Stimulated activated CD4-positive, alpha-beta T cell treated with anti-CD3 and anti-CD28 coated beads, Interleukin-15, amount 100 ng/mL, for 1 hour (primary cell): ENCODE measurements at places on chromosomes 7 and 10.

GRCh38 chr7:2936891-2937580 is 92.9 kb upstream of the GNA12 start:
- DNase-seq = no peak

DNA sequence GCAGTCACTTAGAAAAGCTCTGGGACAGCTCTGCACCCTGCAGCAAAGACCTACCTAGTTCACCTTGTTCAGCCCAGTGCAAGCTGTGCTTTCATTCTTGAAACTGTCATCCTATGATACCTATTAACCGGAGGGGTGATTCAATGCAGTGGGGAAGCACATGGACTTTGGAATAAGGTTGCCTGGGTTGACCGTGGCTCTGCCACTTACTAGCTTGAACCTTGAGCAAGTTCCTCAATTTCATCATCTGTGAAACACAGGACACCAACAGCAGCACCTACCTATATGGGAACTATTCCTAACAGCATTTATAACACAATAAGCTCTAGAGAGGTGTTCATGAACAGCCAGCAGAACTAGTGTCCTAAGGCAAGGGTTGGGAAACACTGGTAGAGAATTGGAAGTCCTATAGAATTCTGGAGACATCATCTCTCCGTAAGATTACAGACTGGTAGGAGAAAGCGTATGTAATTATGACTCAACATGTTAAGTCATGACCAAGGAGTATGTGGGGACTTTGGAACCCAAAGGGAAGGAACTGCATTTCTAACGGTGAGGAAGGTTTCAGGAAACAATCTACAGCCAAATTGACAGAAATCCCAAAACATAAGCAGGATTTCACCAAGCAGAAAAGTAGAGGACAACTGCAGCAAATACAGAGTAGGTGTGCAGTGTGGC is 270.0 kb downstream of the USP6NL start:
- no peak for DNase-seq

DNA sequence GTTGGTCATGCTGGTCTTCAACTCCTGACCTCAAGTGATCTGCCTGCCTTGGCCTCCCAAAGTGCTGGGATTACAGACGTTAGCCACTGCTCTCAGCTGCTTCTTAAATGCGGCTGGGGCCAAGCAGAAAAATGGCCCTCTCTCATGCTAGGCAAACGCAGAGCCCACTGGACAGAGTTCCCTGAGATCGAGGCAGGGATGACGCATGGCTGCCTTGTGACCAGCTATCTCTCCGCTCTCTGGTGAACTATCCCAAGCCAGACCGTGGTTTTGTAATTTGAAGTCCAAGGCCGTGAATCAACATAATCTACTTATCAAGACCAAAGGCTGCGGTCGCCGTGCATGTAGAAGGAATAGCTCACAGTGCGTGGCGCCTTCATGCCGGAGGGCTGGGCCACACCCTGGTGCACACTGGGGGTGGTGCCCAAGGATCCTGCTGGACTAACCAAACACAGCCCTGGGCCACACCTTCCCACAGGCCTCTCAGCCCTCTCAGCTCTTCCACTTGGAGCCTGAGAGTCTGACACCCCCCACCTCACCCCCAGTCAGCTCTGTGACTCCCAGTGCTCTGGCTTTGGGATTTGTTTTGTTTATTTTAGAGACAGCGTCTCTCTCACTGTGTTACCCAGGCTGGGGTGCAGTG is 88.1 kb upstream of the CUX1 start:
- no peak for DNase-seq

DNA sequence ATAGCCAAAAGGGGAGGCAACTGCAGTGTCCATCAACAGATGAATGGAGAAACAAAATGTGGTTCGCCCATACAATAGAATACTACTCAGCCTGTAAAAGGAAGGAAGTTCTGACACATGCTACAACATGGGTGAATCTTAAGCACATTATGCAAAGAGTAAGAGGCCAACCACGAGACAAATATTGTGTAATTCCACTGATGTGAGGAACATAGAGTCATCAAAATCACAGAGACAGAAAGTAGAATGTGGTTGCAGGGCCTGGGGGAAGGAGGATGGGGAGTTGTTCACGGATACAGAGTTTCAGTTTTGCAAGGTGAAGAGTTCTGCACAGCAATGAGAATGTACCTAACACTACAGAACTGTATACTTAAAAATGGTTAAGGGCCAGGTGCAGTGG is 13.7 kb upstream of the C10orf71 start:
- no peak for DNase-seq

DNA sequence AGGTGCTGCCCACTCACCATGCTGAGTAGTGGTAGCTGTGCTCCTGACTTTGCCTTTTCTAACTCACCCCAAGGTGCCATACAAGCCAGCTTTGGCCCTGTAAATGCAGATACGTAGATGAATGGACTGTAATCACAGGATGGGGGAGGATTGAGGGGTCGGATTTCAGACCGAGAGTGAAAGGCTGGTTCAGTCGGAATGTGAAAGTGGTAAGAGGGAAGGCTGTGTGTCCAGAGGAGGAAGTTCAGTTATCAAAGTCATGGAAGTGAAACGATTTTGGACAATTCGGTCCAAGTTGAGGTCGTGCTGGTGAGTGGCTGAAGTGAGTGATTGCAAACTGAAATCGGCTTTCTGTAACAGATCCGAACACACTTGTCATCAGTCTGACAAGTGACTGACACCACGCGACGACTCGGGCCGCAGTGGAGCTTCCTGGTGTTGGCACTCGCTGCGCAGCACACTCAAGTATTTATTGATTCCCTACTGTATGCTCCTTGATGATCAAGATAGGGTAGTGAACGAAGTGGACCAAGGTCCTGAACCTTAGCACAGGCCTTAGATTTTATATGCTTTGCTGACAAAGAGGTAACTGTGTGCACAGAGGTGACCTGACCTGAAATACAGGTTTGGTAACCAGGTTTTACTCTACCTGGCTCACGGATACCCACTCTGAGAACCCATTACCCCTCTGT is 10.5 kb downstream of the ZNF282 start:
- DNase-seq = no peak

DNA sequence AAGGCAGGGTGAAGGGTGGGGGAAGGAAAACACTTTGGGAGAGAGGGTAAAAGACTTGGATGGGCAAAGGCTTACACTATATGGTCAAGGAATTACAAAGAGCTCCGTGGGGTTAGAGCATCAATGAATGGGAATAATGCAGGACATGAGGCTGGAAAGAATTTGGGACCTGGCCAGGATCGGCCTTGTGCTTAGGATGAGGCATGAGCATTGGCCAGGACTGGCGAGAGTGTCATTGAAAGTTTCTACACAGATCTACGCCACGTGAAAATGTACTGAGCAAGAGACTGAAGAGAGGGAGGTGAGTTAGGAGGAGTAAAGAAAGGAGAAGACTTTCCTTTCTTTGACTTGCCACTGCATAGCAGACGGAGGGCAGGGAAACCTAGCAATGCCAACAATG is 142.8 kb downstream of the PTEN start:
- DNase-seq = no peak

DNA sequence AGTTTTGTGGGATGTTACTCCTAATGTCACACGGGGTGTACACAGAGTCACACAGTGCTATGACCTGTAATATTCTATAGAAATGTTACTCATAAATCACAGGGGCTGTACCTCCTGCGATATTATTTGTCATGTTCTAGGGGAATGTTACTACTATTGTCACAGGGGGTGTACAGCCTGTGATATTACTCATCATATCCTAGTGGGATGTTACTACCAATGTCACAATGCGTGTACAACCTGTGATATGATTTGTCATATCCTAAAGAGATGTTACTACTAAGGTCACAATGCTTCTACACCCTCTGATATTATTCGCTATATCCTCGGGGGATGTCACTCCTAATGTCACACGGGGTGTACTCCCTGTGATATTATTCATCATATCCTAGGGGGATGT is 7.6 kb upstream of the CCZ1B start:
- DNase-seq = no peak

DNA sequence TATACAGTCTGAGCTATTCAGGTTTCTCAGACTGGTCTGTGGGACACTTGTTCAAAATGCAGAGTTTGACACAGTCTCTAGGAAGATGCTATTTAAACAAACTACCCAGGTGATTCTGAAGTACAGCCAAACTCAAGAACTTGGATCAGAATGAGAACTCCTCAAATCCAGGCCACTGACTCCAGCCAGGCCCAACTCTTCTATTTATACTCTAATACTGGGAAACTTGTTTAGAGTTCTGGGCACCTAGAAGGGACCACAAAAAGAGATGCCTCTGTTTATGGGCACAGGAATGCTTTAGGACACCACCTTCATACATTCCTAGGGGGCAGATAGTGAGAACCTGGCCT is 40.1 kb upstream of the ADD3 start:
- DNase-seq = no peak
